ENCODE measurements at places on chromosomes 1 and 21.

DNA sequence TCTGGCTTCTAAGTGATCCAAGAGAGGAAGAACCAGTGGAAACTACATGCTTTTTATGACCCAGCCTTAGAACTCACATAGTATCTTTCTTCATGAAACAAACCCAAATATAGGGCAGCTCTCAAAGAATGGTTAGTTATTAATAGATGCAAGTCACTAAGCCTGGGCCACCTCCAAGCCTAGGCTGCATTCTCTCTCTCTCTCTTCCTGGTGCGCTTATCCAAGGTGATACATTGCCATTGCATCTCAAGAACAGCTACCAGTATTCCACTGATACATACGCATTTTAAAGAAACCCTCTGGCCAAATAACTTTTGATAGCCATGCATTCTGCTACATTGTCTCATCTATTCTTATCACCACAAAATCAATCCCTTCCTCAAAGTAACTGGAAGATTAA is 455.6 kb upstream of the ADGRL2 start:
- DNase-seq = no peak

GRCh38 chr1:73029571-73029970 is 747.2 kb upstream of the NEGR1 start:
- DNase-seq = no peak

GRCh38 chr1:224168859-224169380 is 14.1 kb upstream of the DEGS1 start:
- no peak for DNase-seq

DNA sequence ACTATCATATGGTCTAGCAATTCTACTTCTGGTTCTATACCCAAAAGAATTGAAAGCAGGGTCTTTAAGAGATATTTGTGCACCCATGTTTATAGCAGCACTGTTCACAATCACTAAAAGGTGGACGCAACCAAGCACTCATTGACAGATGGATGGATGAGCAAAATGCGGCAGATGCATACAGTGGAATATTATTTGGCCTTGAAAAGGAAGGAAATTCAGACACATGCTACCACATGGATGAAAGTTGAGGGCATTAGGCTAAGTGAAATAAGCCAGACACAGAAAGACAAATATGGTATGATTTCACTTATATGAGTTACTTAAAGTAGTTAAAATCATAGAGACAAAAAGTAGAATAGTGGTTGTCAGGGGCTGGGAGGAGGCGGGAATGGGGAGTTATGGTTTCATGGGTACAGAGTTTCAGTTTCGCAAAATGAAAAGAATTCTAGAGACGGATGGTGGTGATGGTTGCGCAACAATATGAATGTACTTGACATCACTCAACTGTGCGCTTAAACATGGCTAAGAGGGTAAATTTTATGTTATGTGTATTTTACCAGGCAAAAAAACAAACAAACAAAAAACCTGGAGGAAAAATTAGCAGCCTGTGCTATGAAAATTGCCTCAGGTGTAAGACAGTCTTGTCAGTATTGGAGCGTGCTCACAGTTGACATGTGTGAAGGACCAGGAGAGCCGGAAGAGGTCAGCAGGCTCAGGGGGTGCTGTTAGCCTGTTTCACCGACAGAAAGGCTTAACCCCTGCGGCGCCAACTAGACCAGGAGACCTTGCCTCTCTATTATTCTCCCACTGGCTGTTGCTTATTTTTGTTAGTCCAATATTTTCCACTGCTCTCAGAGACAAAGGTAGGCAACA is 26.5 kb downstream of the CD247 start:
- DNase-seq = no peak

GRCh38 chr21:45613396-45613795 is 30.1 kb upstream of the PCBP3 start:
- DNase-seq = no peak

DNA sequence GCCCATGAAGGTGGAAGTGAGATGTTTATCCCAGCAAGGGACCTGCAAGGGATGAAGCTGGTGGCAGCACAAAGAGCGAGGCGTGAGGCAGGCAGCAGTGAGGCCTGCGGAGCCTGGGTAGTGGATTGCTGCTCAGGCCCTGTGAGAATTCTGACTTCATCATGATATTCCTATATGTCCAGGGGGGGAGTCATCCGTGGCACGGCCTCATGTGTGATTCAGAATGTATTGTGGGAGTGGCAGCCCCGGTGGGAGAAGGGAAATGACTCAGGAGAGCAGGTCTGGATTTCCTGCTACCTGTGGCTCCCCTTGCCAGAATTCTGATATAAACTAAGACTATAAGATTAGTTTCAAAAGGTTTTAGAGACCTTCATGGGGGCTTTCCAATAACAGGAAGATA is 240.9 kb downstream of the CAMTA1 start:
- no peak for DNase-seq

DNA sequence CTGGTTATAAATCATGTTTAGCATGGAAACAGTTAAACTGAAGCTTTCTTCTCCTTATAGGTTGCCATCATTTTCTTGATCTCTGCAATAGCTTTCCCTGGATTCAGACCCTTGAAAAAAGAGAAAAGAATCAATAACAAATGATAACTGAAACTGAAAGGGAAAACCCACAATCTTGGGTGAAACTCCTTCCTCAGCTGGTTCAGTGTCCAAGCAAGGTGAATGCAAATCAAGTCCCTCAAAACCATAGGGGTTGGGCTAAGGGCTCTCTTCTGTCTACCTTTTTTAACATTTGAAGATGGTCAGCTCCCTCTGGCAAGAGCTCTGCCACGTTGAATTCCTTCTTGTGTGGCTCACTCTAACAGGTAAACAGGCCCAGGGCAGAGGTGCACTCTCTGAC is 7.1 kb upstream of the ATP13A2 start:
- DNase-seq = no peak

DNA sequence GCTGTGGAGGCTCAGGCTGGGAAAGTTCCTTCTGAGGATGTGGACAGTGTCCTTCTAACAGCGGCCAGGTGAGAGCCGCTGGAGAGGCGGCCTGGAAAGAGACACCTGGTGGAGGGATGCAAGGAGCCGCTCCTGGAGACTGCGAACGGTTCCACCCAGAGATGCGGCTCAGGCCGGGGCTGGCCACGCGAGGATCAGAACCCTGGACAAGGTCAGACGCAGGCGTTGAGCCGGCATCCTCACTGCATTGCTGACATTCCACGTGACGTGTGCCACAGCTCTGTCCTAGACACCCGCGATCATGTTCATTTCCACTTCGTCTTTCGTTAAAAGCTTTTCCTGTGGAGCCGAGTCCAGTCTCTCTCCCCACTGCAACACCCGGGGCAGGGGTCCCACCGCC is 28.8 kb downstream of the CFAP74 start:
- no peak for DNase-seq

- no peak for DNase-seq
These were observed 256.3 kb downstream of the MATN1 start for GRCh38 chr1:30467101-30467500.

- no peak for DNase-seq
These were observed 10.5 kb downstream of the MTX1 start for GRCh38 chr1:155218854-155219591.

- DNase-seq = no peak
These were observed 20.3 kb downstream of the C2CD2 start for GRCh38 chr21:41933313-41934079.

DNA sequence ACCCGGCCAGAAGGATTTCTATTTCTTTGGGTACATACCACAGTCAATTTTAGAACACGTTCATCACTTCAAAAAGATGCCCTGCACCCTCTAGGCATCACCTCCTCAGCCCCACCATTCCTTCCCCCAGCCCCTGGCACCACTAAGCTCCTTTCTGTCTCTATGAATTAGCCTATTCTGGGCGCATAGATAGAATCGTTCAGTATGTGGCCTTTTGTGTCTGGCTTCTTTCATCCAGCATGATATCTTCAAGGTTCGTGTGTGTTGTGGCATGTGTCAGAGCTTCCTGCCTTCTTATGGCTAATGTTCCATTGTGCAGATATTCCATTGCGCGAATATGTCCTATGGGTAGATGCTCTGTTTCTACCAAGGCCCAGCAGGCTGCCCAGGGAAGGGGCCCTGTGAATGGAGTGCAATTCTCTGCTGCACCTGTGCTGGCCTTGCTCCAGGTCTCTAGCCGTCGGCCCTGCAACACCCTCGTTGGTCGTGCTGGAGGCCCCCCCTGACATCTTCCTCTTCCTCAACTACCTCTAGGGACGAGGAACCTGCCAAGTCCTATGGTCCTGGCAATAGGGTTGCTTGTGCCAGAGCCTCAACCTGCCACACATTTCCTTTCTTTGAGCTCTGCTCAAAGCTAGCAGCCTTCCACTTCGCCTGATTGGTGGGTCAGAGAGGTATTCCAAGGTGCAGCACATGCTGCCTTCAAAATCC is 113.5 kb downstream of the RIPK4 start:
- no peak for DNase-seq

DNA sequence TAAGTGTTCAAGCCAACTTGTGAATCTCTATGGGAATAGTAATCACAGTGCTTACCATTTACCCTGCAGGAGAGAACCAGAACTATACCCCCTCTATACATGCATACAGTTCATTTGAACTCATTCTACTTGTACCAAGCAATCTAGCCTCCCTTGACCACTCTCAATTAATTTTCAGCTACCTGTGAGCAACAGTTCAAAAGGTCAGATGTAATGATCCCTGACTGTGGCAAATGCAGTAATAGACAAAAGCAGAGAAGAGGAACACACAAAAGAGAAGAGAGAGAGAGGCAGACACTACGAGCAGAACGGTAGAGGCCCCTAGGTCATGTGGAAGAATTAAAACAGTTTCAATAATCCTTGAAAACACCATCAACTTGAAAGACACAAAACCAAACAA is 52.8 kb downstream of the FMO4 start:
- no peak for DNase-seq

- DNase-seq = no peak
These were observed 76.8 kb upstream of the TRABD2B start for GRCh38 chr1:48073798-48074530.

DNA sequence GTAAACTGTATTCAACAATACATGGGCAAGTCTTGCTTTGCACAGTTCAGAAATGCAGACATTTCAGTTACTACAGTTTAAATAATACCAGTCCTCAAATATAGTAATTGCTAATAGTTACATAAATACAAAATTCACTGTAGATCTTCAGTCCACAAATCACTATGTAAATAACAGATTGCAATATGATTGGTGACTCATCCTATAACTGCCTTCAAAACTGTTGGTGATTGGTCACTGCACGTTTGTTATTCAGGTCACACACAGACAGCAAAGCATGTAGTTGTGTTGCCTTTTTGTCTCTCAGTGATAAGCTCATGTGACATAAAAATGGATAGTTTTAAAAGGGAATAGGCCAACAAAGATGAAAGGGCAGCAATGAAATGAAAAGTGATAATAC is 186.5 kb upstream of the CTTNBP2NL start:
- no peak for DNase-seq

- DNase-seq = no peak
These were observed 13.2 kb upstream of the SLC45A3 start for GRCh38 chr1:205693421-205693991.

- no peak for DNase-seq
These were observed 5.2 kb upstream of the DMRTB1 start for GRCh38 chr1:53454019-53454418.

- DNase-seq = no peak
These were observed 6.7 kb upstream of the IL10RB start for GRCh38 chr21:33259428-33259827.

- DNase-seq = no peak
These were observed 774 bp upstream of the WDTC1 start for GRCh38 chr1:27233667-27234048.

DNA sequence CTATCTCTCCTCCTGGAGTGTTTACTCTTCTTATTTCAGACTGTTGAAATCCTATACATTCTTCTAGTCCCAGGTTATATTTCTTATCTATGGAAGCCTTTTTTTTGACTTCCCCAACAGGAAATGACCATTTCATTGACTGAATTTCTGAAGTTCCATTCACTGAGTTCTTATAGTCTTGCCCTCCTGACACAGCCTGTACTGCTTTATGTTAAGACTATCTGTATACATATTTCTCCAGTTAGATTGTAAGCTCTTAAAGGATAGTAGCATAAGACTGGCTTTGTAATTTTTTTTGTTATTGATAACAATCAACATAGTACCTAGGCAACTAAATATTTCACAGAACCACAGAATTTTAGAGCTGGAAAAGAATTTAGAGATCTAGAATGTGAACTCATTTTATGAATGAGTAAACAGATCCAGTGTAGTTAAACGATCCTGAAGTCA is 14.9 kb upstream of the MACF1 start:
- no peak for DNase-seq

GRCh38 chr1:198842686-198843085 is 203.8 kb downstream of the PTPRC start:
- DNase-seq = no peak

DNA sequence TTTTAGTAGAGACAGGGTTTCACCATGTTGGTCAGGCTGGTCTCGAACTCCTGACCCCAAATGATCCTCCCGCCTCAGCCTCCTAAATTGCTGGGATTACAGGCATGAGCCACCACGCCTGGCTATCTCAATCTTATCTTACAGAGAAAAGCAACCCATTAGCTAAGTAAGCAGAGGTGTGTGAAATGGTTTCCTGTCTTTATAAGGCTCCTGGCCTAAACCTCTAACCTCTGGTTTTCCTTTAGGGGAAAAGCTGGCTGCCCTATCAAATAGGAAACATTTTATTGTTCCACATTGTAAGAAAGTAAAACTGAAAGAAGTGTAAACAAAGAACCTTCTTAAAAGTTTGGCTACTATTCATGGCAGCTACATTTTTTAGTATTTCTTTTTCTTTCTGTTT is 78.3 kb upstream of the MORC3 start:
- DNase-seq = no peak

GRCh38 chr1:162670928-162671663 is 38.8 kb downstream of the DDR2 start:
- DNase-seq = no peak

GRCh38 chr1:99457381-99458165 is 188.3 kb upstream of the PALMD start:
- no peak for DNase-seq

GRCh38 chr1:167666416-167666815 is 36.4 kb downstream of the RCSD1 start:
- DNase-seq = no peak

- no peak for DNase-seq
These were observed 9.1 kb downstream of the SSBP3 start for GRCh38 chr1:54397090-54397591.

DNA sequence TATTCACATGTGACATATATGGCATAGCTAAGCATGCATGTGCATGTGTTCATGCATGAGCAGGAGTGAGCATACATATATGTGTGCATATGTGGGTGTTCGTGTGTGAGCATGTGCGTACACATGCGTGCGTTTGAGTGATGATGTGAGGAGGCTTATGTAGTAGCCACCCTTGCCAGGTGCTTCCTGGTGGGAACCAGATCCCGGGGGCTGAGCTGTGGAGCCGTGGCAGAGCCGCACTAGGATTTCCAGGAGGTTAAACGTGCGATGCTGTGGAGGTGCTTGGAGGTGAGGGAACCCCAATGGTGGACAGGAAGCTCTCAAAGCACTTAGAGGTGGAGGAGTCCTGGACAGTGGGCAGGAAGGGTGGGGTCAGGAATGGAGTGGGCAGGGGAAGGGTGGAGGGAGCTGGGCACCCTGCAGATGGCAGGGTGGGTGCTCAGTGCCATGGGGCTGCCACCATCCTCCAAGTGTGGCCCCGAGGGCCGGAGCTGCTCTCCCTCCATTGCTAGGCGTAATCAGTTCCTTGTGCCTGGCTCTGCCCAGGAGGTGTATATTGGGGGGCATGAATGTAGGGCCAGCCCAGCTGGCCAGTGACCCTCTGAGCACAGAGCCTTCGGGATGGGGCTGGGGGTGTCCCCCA is 48.5 kb downstream of the COL18A1 start:
- no peak for DNase-seq

GRCh38 chr1:106978477-106979322 is 77.8 kb upstream of the PRMT6 start:
- DNase-seq = no peak
